ENCODE measurements at places on chromosomes 16 and 17.

DNA sequence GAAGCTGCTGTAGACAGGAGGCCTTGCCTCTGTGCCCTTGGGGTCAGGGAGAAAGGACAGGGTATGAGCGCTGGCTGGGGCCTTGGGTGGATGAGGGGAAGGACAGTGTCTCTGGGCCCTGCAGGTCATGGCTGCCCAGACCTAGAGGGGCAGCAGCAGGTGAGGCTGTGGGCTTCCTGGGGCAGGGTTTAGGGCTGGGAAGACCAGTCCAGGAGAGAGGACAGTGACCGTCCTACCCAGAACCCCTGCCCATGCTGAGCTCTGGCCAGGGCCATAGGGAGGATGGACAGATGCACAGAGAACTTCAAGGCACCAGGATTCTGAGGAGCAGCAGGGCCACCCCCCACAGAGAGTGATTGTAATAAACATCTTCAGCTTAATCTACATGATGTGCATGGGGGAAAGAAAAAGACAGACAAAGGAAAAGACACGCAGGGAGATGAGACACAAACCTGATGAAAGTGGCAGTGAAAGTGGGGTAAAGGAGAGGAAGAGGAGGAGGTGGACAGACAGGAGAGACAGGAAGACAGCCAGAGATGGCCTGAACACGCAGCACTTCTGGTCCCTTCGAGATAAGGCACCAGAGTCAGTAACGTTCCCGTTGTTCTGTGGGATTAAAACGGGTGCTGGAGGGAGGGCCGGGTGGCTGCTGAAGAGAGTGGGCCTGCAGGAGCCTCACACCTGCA is 17.5 kb downstream of the FLOT2 start:
- H3K4me3 ChIP-seq = no peak overlapping the region
- no peak for DNase-seq
- H3K27ac ChIP-seq = no peak overlapping the region
- H3K27me3 ChIP-seq = no peaks in the 10 kb centered on the region
- no peaks in the 10 kb centered on the region for H3K4me1 ChIP-seq
- H3K36me3 ChIP-seq = no peaks in the 10 kb centered on the region

GRCh38 chr16:79728048-79728922 is 127.7 kb upstream of the MAF start:
- H3K4me1 ChIP-seq = no peaks in the 10 kb centered on the region
- no peak for DNase-seq
- no peak overlapping the region for H3K4me3 ChIP-seq
- no peaks in the 10 kb centered on the region for H3K27me3 ChIP-seq

DNA sequence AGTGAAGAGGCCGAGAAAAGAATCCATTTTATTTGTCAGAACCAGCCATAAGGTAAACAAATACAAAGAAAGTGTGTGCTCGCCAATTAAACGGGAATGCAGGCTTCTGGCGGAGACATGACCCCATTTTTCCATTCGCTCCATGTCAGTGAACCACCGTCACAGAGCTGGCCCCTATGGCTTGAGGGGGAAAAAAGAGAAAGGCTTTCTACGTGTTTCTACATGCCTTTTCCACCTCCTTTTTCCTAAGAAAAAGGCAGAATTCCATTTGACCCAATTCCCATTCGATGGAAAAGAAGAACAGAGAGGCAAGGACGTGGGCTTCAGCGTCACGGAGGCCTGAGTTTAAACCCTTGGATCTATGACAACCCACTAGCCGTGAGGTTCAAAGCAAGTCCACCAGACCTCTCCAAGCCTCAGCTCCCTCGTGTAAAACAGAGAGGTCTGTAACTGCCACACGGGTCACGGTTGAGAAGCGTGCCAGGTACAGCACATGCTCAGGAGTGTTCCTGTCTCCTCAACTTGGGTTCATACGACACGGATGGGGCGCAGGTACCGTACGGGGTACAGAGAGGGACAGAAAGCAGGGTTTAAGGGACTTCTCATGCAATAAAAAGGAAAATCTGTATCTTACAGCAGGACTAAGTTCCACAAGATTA is 91.9 kb downstream of the NXN start:
- peaks cover 5% of the 10 kb centered on the region for H3K4me1 ChIP-seq
- no peak overlapping the region for H3K4me3 ChIP-seq
- H3K27ac ChIP-seq = peak overlapping the region; percentile 86
- no peaks in the 10 kb centered on the region for H3K36me3 ChIP-seq
- H3K27me3 ChIP-seq = no peaks in the 10 kb centered on the region

DNA sequence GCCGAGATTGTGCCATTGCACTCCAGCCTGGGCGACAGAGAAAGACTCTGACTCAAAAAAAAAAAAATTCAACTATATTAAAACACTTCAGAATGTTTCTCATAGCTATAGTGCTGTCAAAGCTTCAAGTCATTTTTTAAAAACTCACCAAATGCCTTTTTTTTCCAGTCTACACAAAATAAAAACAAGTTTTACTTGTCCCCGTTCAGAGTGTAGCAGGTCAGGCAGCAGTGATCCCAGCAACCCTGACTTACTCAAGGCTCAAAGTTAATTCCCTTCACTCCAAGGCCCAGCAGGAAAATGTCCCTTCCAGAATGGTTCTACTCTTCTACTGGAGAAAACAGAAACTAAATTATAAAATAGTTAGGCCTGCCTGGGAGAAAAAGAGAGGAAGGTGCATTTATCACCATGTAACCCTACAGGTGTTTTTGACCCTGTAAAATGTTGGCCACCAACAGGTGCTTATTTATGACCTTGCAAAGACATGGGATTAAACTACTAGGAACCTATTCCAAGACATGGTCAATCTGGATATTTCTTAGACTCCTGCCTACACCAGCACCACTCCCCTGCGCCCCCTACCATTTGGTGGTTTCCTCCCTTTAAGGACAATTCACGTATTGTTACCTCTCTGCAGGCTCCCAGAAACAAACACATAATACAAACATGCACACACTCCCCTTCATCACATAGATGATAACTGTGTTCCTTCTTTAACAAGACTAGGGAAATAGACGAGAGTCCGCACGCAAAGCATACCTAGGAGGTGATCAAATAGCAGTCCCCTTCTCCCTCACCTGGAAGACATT is 5.4 kb downstream of the AMFR start:
- DNase-seq = no peak
- no peaks in the 10 kb centered on the region for H3K4me1 ChIP-seq
- H3K27me3 ChIP-seq = no peaks in the 10 kb centered on the region
- H3K4me3 ChIP-seq = no peak overlapping the region
- H3K36me3 ChIP-seq = no peaks in the 10 kb centered on the region

- no peaks in the 10 kb centered on the region for H3K4me1 ChIP-seq
- H3K27me3 ChIP-seq = no peaks in the 10 kb centered on the region
- H3K4me3 ChIP-seq = no peak overlapping the region
- H3K27ac ChIP-seq = no peak overlapping the region
- DNase-seq = no peak
- no peaks in the 10 kb centered on the region for H3K36me3 ChIP-seq
Observed at GRCh38 chr17:8598913-8599312, 31.6 kb downstream of the MYH10 start.

DNA sequence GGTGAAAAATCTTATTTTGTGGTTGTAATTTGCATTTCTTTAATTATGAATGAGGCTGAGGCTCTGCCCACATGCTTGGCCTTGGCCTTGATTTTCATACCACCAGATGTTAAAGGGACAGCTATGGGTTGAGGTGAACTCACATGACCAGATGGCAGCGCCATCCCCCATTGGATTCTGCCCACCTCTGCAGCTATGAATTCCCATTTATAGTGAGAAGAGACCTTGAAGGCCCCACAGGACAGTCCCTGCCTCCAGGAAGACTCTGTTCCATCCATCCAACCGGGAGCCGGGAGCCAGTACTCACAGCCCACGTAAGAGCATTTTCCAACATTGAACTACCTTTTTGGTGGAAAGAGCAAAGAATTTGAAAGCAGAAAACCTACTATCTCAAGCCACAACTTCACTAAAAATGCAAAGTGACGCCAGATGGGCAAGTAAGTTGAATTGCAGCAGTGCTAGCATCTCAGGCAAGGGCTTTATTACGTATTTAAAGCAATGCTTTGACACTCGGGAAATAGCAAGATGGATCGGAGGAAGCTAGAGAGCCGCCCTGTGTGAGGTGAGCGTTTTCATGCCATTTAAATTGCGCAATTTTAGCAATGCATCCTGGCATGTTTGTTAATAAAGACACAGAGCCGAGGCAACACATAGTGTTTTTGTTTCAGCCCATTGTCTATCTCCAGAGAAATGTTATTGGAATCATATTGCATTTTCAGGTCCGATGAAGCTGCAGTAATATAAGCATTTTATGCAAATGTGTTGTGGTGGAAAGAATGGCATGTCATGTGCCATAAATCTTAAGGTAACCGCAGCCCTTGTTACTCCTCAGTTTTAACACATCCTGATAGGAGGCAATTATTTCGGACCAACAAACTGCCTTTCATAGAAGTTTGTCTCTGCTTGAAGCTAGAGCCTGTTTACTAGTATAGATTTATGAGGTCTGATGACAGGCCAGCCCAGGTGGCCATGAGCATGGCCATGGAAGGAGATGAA is 273.4 kb upstream of the TNRC6C start:
- H3K4me1 ChIP-seq = no peaks in the 10 kb centered on the region
- H3K27ac ChIP-seq = no peak overlapping the region
- no peaks in the 10 kb centered on the region for H3K27me3 ChIP-seq
- DNase-seq = no peak
- no peak overlapping the region for H3K4me3 ChIP-seq
- H3K36me3 ChIP-seq = no peaks in the 10 kb centered on the region

GRCh38 chr16:23464196-23464595 is 11.2 kb upstream of the COG7 start:
- no peaks in the 10 kb centered on the region for H3K4me1 ChIP-seq
- H3K27ac ChIP-seq = no peak overlapping the region
- H3K27me3 ChIP-seq = no peaks in the 10 kb centered on the region
- no peak overlapping the region for H3K4me3 ChIP-seq
- no peaks in the 10 kb centered on the region for H3K36me3 ChIP-seq
- no peak for DNase-seq

- H3K36me3 ChIP-seq = no peaks in the 10 kb centered on the region
- no peaks in the 10 kb centered on the region for H3K27me3 ChIP-seq
- H3K4me3 ChIP-seq = peak overlapping the region; percentile 44
- no peak overlapping the region for H3K27ac ChIP-seq
Observed at GRCh38 chr17:2023692-2024571, 1.2 kb downstream of the RTN4RL1 start.

DNA sequence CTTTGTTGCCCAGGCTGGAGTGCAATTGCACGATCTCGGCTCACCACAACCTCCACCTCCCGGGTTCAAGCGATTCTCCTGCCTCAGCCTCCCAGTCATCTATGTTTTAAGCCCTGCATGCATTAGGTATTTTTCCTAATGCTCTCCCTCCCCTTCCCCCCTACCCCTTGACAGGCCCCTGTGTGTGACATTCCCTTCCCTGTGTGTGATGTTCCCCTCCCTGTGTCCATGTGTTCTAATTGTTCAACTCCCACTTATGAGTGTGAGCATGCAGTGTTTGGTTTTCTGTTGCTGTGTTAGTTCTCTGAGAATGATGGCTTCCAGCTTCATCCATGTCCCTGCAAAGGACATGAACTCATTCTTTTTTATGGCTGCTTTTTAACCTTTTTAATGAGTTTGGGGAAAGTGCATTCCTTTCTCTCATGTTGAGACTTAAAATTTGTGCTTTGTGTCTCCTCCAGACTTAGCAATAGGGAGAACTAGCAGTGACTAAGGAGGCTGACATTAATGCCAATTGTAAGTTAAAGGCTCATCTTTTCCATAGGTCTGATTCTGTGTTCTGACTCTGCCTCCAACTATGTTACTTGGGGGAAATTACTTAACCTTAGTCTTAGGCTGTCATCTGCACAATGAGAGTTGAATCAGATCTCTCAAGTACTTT is 17.7 kb upstream of the PHAF1 start:
- no peaks in the 10 kb centered on the region for H3K36me3 ChIP-seq
- no peaks in the 10 kb centered on the region for H3K27me3 ChIP-seq
- H3K27ac ChIP-seq = no peak overlapping the region
- no peak overlapping the region for H3K4me3 ChIP-seq

GRCh38 chr16:3954411-3954921 is 74.0 kb upstream of the CREBBP start:
- H3K36me3 ChIP-seq = no peaks in the 10 kb centered on the region
- H3K4me3 ChIP-seq = no peak overlapping the region
- no peaks in the 10 kb centered on the region for H3K4me1 ChIP-seq
- H3K27me3 ChIP-seq = no peaks in the 10 kb centered on the region

- no peaks in the 10 kb centered on the region for H3K4me1 ChIP-seq
- H3K36me3 ChIP-seq = no peaks in the 10 kb centered on the region
- no peak overlapping the region for H3K27ac ChIP-seq
- no peak overlapping the region for H3K4me3 ChIP-seq
Observed at GRCh38 chr16:81608523-81609209, 164.1 kb downstream of the CMIP start.

GRCh38 chr17:19978805-19979211 is 1.2 kb upstream of the AKAP10 start:
- H3K36me3 ChIP-seq = no peaks in the 10 kb centered on the region
- DNase-seq = no peak
- no peaks in the 10 kb centered on the region for H3K4me1 ChIP-seq

- H3K36me3 ChIP-seq = no peaks in the 10 kb centered on the region
- no peak for DNase-seq
- peaks cover 3% of the 10 kb centered on the region for H3K4me1 ChIP-seq
Observed at GRCh38 chr17:38556239-38556638, 49.5 kb downstream of the SRCIN1 start.

GRCh38 chr17:7137171-7137943 is 22.7 kb upstream of the ASGR2 start:
- H3K4me3 ChIP-seq = no peak overlapping the region
- H3K27ac ChIP-seq = no peak overlapping the region
- DNase-seq = no peak
- no peaks in the 10 kb centered on the region for H3K27me3 ChIP-seq
- H3K36me3 ChIP-seq = no peaks in the 10 kb centered on the region
- H3K4me1 ChIP-seq = no peaks in the 10 kb centered on the region

DNA sequence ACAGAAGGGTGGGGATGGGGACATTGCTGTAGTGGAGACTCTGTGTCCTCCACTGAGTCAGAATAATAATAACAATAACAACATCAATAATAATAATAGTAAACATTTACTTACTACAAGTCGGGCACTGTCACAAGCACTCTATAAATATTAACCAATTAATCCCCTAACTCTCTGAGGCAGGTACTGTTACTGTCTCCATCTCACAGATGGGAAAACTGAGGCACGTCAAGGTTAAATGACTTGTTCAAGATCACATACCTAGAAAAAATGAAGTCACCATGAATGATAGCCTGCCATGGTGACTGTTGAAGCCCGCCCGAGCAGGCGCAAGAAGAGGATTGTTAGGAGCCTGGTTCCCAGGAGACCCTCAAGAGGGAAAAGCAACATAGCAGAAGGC is 10.2 kb downstream of the PRR29 start:
- H3K4me3 ChIP-seq = no peak overlapping the region
- DNase-seq = no peak
- H3K27ac ChIP-seq = peak overlapping the region; percentile 36
- H3K36me3 ChIP-seq = no peaks in the 10 kb centered on the region
- H3K27me3 ChIP-seq = no peaks in the 10 kb centered on the region

DNA sequence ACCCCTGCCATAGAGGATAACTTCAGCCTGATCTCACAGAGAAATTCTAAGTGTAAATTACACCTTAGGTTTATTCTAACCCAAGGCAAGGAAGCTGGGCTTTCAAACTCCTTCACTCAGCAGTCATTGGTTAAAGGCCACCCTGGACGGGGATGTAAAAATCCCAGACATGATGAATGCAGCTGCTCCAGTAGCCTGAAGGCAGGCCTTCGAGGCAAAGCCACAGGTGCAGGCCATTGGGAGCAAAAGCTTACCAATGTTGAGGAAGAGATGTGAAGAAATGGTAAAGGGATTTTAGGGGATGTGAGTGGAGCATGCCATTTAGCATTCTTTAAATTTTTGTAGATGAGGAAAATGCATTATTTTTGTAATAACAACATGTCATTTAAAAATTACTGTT is 514.4 kb downstream of the XYLT1 start:
- no peak overlapping the region for H3K27ac ChIP-seq
- no peaks in the 10 kb centered on the region for H3K27me3 ChIP-seq
- H3K4me1 ChIP-seq = no peaks in the 10 kb centered on the region
- H3K4me3 ChIP-seq = no peak overlapping the region
- no peak for DNase-seq
- no peaks in the 10 kb centered on the region for H3K36me3 ChIP-seq
